ENCODE measurements at places on chromosomes 16 and 17.

DNA sequence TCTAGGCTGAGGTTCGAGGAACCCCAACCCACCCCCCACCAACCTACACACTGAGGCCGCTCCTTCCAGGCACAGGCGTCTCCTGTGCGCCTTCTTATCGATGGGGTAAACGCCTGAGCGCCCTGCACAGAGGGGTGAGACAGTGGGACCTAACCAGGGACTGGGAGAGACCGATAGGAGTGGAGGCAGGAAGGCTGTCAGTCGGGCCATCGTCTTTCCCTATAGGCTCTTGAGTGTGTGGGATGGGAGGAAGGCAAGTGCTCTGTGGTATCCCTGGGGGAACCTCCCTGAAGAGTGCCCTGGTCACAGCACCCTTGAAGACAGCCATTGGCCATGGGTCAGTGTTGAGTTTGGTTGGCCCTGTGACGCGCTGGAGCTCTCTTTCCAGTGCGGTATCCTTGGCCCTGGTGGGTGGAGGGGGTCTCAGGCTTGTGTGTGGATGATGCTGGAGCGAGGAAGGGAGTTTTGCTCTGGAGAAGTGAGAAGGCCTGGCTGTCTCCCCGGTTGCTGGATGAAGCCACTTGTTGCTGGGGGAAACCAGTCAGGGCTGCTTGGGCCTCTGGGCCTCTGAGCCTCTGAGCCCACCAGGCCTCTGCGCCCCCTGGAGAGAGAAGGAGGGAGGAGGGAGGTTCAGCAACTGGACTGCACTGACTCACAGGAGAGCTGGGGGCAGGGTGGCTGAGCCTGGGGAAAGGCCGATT lies 1.7 kb downstream of the GPRC5C start:
- DNase-seq: no peak

- no peak for DNase-seq
Observed at GRCh38 chr16:259226-259625, 16.5 kb downstream of the RGS11 start.

GRCh38 chr17:12085076-12085949 lies 64.6 kb downstream of the MAP2K4 start:
- DNase-seq: no peak

DNA sequence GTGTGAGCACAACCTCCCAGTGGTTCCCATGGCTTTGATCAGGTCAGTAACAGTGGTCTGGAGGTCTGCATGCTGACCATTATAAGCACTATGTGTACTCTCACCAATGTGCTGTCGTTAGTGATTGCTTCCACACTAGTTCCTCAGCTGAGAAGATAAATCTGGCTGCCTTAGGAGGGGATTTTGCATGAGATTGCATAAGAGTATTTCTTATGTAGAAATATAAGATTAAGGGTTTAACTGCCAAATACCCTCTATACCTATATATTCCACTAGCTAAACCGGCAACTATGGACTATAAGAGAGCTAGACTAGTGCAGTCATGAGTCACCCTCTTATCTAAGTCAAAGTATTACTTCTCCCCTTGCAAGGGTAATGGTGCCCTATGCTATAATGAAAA lies 580.2 kb downstream of the CDH11 start:
- no peak for DNase-seq

DNA sequence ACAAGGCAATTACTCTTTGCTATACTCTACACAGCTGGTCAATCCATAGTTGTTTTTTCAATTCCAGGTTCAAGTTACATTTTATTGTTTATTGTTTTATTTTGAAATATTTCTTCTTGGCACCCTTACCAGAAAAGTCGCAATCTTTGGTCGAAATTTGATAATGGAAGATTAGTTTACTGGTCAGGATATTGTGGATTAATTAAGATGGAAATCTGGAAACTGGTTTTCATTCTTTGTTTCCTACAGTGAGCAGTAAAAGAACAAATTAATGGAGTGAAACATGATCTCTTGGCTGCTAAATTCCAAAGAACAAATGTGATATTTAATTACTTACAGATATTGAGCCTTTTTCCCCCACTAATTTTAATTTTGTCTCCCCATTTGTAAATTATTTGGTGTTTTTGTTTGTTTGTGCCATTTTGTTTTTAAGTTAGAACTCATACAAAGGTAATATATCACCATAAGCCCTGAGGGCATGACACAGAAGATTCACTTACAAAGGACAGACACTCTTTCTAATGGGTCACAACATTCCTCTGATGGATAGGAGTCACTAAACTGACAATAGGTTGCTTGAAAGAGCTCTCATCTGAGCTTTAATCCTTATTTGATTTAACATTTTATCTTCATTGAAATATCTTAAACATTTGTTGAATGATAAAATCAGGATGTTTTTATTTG lies 700.2 kb downstream of the KCNJ2 start:
- no peak for DNase-seq
